SK-MEL-5 (cell line): ENCODE measurements at places on chromosomes 3 and 15. TPM values are rescaled to one million over a fixed set of nuclear protein-coding genes. Genes with fewer than 3 reads are reported as not detected.

- DNase-seq = no peak
Observed at GRCh38 chr3:83567935-83568334, 1390.9 kb upstream of the CADM2 start.

DNA sequence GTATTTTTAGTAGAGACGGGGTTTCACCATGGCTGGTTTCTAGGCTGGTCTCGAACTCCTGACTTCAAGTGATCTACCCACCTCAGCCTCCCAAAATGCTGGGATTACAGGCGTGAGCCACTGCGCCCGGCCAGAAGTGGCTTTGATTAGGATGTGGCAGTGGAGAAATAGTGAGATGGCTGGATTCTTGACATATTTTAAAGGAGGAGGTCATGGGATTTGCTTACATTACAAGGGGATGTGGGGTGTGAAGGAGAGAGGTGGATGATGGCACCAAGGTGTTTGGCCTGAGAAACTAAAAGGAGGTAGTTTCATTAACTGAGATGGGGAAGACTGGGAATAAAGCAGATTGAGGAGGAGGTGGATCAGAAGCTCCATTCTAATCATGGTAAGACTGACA is 15.0 kb upstream of the LTF start:
- DNase-seq = no peak

- no peak for DNase-seq
Observed at GRCh38 chr3:172204716-172205115, 165.3 kb downstream of the FNDC3B start.

DNA sequence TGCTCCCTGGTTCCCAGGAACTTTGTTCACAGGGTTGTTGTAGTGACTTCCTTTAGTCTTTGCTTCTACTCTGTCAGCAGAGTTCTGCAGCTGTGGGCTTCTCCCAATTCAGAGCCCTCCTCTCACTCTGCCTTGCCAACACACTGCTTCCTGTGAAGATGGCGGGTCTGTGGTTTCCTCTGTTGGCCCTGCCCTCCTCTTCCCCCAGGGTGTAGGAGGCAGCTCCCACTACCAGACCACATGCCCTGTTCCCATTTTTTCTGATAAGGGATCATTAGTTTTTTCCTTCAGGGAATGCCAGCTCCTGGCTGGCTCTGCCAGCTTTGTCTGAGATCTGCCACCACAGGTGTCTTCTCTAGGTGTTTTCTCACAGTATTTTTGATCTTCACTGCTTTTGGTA is 12.7 kb downstream of the SPSB4 start:
- DNase-seq = no peak

DNA sequence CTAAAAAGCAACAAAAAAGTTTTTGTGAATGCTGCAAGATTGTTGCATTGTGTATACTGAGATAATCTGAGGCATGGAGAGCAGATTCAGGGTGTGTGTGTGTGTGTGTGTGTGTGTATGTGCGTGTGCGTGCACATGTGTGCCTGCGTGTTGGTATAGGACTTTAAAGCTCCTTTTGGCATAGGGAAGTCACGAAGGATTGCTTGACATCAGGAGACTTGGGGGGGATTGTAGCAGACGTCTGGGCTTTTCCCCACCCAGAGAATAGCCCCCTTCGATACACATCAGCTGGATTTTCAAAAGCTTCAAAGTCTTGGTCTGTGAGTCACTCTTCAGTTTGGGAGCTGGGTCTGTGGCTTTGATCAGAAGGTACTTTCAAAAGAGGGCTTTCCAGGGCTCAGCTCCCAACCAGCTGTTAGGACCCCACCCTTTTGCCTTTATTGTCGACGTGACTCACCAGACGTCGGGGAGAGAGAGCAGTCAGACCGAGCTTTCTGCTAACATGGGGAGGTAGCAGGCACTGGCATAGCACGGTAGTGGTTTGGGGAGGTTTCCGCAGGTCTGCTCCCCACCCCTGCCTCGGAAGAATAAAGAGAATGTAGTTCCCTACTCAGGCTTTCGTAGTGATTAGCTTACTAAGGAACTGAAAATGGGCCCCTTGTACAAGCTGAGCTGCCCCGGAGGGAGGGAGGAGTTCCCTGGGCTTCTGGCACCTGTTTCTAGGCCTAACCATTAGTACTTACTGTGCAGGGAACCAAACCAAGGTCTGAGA is 4.7 kb downstream of the BHLHE40 start:
- peak; percentile 20 for DNase-seq

DNA sequence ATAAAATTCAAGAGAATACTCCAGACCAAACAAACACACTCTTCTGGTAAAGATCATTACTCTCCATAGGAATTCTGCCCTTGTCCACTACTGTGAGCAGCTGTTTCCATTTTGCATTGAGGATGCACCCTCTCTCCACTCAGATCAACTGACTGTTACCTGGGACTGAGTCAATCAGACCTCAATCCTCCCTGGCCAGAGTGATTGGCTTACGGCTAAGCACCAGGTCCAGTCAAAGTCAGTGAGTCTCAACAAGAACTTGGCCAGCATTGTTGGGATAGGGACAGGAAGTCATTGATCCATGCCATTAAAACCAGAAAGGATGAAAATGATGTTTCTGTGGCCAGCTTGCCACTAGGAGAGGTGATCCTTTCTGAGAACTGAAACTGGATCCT is 79.7 kb downstream of the WNT5A start:
- DNase-seq = no peak

GRCh38 chr3:153927107-153927506 is 194.1 kb upstream of the ARHGEF26 start:
- DNase-seq = peak; percentile 81

Gene LNP1
- 3.1 and 3.2 TPM in 2 replicates for total RNA-seq

DNA sequence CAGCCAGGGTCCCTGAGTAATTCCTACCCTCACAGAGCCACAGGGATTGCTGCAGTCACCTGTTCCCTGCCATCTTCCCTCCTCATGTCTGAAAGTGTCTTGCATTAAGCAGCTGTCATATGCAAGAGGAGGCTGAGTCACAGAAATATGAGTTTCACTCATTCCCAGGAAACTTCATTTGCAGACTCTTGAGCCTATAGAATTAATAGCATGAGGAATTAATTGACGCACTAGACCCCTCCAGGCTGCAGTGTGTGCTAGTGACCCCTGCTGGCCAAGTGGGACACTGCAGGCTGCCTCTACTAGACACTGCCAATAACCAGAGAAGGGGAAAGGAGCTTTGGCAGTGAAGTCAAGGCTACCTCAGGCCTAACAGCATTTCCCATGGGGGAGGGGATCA is 50.6 kb upstream of the SLC6A1 start:
- DNase-seq = peak; percentile 26

DNA sequence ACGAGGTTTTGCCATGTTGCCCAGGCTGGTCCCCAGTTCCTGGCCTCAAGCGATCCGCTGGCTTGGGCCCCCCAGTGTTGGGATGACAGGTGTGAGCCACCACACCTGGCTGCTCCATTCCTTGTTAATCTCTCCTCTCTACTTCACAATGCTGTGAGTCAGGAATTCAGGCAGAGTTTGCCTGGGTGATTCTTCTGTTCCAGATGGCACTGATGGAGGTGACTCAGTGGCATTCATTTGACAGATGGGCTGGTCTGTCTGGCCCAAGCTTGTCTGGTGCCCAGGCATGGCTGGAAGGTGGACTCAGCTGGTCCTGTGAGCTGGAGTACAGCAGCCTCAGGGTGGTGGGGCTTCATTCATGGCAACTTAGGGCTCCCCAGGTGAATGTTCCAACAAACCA is 43.2 kb downstream of the SLC6A20 start:
- no peak for DNase-seq

GRCh38 chr15:98002866-98003265 is 42.4 kb downstream of the ARRDC4 start:
- DNase-seq = peak; percentile 42

- peak; percentile 66 for DNase-seq
Observed at GRCh38 chr15:69200832-69201745, 40.7 kb downstream of the GLCE start.

Gene KLHL6
- total RNA-seq = 0.11 and 0.13 TPM in 2 replicates

DNA sequence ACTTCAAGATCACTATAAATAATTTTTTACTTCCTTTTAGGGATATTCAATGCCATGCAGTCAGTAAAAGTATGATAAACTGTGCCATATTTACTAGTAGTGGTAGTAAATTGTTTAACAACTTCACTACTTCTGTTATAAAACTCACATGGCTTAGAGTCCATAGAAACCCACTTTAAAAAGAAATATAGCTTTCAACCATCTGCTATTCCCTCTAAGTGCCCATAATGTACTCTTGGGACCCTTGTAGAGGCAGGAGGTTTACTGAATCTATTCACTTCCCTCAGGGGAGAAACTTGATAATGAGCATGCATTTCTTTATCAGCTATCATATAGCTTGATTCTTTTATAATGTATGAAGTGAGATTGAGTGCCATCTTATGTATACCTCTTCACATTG is 1448.4 kb upstream of the ALCAM start:
- DNase-seq = no peak

Gene KCNMB2
- total RNA-seq = not detected in 2 replicates

DNA sequence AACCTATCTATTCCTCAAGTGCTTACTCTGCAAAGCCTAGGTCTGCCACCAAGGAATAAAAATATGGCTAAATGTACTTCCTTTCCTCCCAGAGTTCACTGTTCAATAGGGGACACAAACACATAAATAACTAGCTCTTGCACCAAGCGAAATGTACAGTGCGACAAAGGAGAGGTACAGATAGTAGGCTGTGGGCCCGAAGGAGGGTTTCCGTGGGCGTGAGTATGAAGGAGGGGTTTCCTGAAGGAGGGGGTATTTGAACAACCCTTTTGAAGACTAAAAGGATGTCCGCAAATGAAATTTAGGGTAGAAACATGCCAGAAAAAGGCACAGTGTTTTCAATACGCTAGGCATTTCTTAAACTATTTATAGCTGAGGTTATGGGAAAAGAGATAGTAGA is 207.9 kb downstream of the LPP start:
- DNase-seq = no peak

- no peak for DNase-seq
Observed at GRCh38 chr3:4225005-4225471, 78.1 kb upstream of the SETMAR start.

DNA sequence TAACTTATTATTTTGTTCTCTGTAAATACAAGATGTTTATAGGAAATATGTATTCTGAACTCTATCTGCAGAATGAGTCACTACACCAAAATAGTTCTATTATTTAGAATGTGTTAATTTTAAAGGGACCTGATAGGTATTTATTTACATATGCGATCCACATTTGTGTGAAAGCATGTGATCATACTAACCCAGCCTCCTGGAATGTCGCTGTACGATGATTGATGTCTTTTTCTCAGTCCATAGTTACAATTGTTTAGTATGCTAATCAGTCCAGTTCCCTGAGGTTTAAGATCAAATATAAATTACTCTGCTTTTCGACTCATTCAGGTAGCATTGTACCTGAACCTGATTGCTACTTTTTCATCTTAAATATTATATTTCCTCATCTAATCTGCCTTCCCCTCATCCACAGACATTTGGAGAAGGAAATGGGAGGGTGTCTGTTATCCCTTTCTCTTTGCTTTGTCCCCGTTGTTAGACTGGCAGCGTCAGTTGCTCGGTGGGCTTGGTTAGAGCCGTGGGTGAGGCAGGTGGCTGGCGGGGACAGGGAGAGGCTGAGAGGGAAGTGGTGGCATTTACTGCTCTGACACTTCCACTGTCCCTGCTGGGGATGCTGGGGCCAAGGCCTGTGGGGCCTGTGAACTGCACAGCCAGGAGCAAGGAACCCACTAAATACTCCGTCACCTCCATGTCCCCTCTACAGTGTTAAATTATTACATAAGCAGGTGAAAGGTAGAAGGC is 27.8 kb upstream of the NR2E3 start:
- no peak for DNase-seq

Gene KNG1
- not detected in 2 replicates for total RNA-seq

GRCh38 chr15:51849860-51850259 is 20.4 kb downstream of the TMOD3 start:
- no peak for DNase-seq

DNA sequence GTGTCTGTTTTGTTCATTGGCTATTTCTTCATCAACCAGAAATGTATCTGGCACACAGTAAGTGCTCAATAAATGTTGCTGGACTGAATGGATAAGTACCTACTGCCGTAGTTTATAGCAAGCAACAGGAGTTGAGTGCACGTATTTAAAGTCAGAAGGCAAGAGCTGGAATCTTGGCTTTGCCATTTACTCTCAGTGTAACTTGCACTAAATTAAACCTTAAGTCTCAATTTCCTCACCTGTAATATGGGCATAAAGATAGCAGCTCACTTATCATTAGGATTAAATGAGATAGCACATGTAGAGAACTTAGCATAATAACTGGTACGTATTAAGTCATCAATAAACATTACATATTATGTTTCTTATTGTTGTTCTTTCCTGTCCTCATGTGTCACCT is 13.0 kb upstream of the FAM174B start:
- DNase-seq = no peak

Gene PRR20G
- total RNA-seq = not detected in 2 replicates

DNA sequence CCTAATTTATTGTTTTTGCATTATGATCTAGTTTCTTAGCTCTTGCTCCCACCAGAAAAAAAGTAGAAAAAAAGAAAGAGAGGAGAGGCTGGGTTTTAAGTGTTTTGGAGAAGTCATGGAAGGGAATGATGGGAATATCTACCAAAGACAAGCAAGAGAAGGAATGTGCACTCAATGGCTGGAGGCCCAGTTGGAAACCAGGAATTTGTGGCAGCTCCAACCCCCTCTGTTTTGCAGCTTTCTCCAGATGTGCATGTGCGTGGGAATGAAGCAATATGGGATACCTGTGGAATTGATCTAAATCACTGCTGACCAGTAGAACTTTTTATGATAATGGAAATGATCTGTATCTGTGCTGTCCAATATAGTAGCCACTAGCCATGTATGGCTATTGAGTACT is 27.1 kb downstream of the EIF2AK4 start:
- no peak for DNase-seq

Gene CMTM6
- 78.7 and 81.7 TPM in 2 replicates for total RNA-seq

GRCh38 chr3:4506559-4507023 is 13.4 kb downstream of the ITPR1 start:
- DNase-seq = no peak

Gene ZIC1
- total RNA-seq = 3.8 and 4.4 TPM in 2 replicates

Gene TNFSF10
- total RNA-seq = 0.16 TPM in 1 of 2 replicates, not detected in the other
